Esophagus mucosa (tissue), 1 donor: ENCODE measurements at places on chromosomes 4 and X. TPM values are rescaled to one million over a fixed set of nuclear protein-coding genes. Genes with fewer than 3 reads are reported as not detected.

ADH1A gene
- not detected for total RNA-seq

PRR32 gene
- total RNA-seq, result not detected

PLK4 gene
- 10.5 TPM for total RNA-seq

PAK3 gene
- 0.28 TPM for total RNA-seq

CENPI gene
- total RNA-seq, result 3.9 TPM

ANK2 gene
- total RNA-seq, result 1.6 TPM

GABRG1 gene
- not detected for total RNA-seq
